ENCODE measurements at places on chromosomes 2 and 18.

DNA sequence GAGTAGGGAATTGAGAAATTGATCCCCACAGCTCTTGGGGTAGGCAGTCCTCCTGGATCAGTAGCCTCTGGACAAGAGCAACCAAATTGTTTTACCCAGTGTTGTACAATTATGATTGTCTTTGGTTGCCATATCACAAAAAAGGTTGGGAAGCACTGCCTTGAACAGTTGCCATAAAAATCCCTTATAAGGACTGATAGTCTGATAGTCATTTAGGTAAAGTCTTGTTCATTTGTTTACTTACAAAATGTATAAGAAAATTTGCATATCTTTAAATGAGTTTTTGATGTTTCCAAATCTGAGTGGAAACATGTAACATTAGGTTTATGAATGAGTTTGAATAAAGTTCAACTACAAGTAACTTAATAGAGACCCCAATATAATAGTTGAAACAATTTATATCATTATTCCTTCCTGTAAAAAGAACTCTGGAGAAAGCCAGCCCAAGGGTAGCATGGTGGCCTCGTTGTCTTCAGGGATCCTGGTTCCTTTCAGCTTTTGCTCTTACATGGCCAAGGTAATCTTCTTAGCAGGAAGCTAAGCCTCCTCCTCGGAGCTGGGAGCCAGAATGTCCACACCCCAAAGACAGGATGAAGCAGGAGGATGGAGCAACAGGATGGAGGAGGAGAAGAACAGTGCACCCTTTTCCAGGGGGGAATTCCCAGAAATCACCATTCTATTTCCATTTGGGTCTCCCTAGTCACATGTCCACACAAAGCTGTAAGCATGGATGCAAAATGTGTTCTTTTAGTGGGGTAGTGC is 35.7 kb upstream of the NEMP2 start:
- no peak for DNase-seq

DNA sequence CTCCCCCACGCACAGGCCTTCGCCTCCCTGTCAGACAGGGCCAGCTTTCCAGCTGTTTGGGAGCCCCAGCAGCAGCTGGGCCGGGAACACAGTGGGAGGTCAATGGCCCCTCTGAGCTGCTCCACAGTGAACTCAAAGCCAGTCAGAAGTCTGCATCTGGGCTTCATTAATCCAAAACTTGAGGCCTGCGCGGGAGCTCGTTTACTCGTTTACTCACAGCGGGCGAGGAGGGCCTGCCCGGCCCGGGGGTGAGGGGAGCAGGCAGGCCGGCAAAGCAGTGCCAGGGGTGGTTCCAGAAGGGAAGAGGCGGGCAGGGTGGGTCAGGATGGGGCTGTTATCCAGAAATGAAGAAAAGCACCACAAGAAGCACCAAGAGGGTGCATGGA is 36.8 kb upstream of the SEMA4C start:
- peak; percentile 79 for DNase-seq

DNA sequence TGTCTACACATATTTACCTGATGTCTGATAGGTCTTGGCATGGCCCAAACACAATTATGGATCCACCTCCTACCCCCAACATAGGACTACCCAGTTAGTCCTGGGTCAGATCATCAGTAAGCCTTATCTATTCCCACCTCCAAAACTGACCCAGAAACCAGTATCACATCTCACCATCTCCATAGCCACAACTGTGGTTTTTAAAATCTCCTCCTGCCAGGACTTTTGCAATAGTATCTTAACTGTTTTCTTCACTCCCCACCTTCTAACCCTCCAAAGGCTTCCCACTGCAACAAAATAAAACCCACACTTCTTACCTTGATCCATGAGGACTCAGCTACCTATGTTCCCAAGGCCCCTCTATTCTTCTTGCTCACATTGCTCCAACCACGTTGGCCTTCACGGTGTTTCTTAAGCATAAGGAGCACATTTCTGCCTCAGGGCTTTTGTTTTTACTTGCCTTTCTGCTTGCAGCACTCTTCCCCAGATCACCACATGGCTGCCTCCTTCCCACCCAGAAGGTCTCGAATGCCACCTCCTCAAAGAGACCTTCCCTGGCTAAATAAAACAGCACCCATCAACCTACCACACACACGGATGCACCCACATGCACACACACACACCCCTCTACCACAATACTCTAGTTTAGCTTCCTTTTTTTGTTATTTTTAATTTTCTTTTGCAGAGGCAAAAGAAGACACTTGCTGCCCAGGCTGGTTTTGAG is 125.9 kb upstream of the SLC1A4 start:
- no peak for DNase-seq

DNA sequence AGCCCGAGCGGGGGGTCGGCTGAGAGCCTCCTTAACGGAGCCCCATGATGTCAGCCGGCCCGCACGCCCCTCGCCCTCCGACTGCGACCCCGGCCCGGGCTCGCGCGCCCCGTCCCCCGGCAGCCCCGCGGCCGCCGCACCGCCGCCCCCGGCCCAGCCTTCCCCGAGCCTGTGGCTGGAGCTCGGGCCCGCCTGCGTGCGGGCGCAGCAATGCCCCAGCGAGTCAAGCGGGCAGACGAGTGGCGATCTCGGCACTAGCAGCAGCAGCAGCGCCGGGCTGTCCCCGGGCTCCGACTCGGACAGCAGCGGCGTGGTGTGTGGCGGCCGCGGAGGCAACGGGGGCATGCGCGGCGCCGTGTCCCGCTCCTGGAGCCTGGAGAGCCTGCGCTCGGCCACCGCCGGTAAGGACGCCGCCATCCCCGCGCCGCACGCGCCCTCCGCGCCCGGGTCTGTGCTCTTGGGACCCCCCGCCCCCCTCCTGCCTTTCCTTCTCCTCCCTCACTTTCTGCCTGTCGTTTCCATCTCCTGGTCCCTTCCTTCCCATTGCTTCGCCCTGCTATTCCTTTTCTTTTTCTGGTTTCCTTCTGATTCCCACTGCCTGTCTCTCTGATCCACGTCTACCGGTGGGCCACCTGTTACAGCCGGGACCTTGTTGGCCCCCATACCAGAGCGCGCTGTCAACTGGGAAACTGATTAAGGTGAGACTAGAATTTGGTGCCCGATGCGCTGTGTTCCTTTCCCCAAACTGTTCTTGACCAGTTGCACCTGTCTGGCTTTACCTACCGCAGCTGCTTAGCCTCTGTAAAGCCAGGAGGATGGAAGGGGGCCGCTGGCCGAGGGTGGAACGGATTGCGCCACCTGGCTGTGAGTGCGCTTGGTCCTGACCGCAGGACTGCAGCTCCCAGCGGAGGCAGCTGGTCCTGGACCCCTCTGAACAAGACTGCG is 127.4 kb downstream of the ARHGEF4 start:
- no peak for DNase-seq

GRCh38 chr2:90645-91312 is 44.5 kb upstream of the FAM110C start:
- DNase-seq = no peak

GRCh38 chr18:9619545-9619944 is 5.2 kb upstream of the PPP4R1 start:
- peak; percentile 58 for DNase-seq

- peak; percentile 14 for DNase-seq
These were observed 131.3 kb upstream of the ACAA2 start for GRCh38 chr18:49944663-49945062.

GRCh38 chr2:203763938-203764664 is 57.7 kb downstream of the CD28 start:
- DNase-seq = no peak

DNA sequence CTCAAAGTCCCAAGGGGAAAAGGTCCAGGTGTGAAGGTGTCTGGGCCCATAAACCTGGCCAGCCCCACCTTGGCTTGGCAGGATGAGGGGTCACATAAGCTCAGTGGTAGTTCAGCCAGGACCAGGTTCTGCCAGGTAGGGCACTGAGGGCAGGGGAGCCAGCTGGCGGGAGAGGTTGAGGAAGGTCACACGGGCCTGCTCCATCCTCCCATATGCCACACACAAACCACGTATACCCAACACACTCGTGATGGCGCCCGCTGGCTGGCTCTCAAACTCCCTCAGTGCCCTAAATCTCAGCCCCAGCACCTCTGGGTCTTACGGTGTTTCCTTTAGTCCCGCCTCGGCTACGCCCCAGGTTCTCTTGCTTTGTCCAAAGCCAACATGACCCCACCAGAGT is 160.5 kb downstream of the ZFP36L2 start:
- DNase-seq = no peak

DNA sequence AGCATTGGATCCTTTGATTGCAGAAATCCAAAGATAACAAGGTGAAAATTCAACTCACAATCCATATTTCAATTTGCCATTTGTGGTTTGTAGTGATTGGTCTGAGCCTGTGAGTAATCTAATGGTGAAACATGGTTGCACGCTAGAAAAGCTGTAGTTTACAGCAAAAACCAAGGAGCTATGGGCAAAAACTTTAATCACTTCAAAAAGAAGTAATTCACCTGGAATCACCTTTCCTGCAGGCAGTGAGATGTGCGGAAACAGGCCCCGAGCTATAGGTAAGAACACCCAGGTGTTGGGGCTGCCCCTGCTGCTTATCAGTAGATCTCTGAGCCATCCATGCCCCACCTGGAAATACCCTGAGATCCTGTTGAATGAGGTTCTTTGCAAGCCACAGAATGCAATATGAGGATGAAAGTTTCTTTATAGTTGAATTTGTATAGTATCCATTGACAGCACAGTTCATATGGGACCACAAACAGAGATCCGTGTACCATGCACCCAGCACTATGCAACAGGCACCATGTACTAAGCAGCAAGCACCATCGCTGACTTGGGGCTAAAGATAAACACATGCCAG is 208.2 kb downstream of the SPP2 start:
- DNase-seq = no peak

DNA sequence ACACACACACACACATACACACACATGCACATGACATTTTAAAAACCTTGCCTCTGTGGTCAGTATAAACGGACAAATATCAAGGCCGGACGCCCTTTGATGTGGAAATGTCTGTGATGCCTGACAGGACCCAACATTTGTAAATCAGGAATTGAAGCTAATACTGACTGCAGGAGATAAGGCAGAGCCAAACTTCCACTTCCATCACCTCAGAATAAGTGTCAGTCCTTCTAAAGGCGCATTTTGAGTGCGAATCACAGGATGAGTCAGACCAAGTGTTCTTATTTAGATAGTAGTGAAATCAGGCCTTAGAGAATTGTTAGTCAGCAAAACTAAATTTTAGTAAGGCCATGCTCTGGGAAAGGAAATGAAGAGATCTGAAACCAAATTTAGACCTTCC is 211.7 kb upstream of the LRATD1 start:
- peak; percentile 79 for DNase-seq

GRCh38 chr2:26459991-26460612 is 17.8 kb downstream of the OTOF start:
- DNase-seq = no peak

Data from fibroblast of upper back skin (primary cell).